Uterus (tissue), 4 donors: ENCODE measurements at places on chromosomes 1 and 21. TPM values are rescaled to one million over a fixed set of nuclear protein-coding genes. Genes with fewer than 3 reads are reported as not detected.

- peak overlapping the region; percentile 67 for H3K4me3 ChIP-seq
- no peaks in the 10 kb centered on the region for H3K4me1 ChIP-seq
Observed at GRCh38 chr1:39080831-39081270, 54.7 kb downstream of the NDUFS5 start.

GRCh38 chr1:167927046-167927754, 9.3 kb upstream of the DCAF6 start:
- H3K4me3 ChIP-seq, result no peak overlapping the region
- no peak for DNase-seq
- H3K27me3 ChIP-seq, result no peaks in the 10 kb centered on the region
- H3K4me1 ChIP-seq, result no peaks in the 10 kb centered on the region

DNA sequence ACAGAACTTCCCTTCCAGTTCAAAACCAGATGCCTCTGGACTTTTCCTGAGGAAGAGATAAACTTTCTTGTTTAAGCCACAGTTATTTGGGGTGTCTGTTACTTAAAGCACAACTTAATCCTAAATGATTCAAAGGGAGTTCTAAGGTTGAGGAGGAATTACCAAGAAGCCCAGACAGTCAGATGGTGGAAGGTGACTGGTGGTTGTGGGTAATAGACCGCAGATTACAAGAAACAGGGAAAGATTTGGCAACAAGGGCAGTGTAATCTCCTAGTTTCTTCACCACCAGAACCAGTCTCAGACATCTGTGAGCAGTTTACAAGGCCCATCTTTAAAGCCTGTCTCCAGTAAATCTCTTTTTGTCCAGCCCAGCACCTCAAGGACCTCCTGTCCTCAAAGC, 130.1 kb upstream of the CTTNBP2NL start:
- no peak for DNase-seq
- H3K36me3 ChIP-seq, result no peaks in the 10 kb centered on the region
- peak overlapping the region; percentile 5 for H3K27ac ChIP-seq
- H3K4me1 ChIP-seq, result no peaks in the 10 kb centered on the region
- no peak overlapping the region for H3K4me3 ChIP-seq
- no peaks in the 10 kb centered on the region for H3K27me3 ChIP-seq

- H3K4me3 ChIP-seq, result no peak overlapping the region
- H3K27me3 ChIP-seq, result no peaks in the 10 kb centered on the region
- no peak for DNase-seq
- no peak overlapping the region for H3K27ac ChIP-seq
Observed at GRCh38 chr21:31410499-31411131, 66.6 kb upstream of the TIAM1 start.

- H3K4me1 ChIP-seq, result no peaks in the 10 kb centered on the region
- H3K27me3 ChIP-seq, result no peaks in the 10 kb centered on the region
- H3K27ac ChIP-seq, result no peak overlapping the region
- DNase-seq, result no peak
- H3K4me3 ChIP-seq, result no peak overlapping the region
- no peaks in the 10 kb centered on the region for H3K36me3 ChIP-seq
Observed at GRCh38 chr21:18089786-18090185, 154.8 kb upstream of the CHODL start.

- peak; percentile 79 for DNase-seq
- H3K4me3 ChIP-seq, result no peak overlapping the region
- H3K4me1 ChIP-seq, result no peaks in the 10 kb centered on the region
- no peak overlapping the region for H3K27ac ChIP-seq
- H3K36me3 ChIP-seq, result no peaks in the 10 kb centered on the region
Observed at GRCh38 chr1:23544444-23545389, 13.7 kb upstream of the E2F2 start.

GRCh38 chr1:12369258-12369657, 139.4 kb downstream of the VPS13D start:
- no peaks in the 10 kb centered on the region for H3K4me1 ChIP-seq
- no peak overlapping the region for H3K27ac ChIP-seq
- H3K27me3 ChIP-seq, result no peaks in the 10 kb centered on the region
- no peak for DNase-seq
- H3K36me3 ChIP-seq, result no peaks in the 10 kb centered on the region

The MR1 gene
- 29.7 TPM for total RNA-seq

The KRTAP19-2 gene
- total RNA-seq, result not detected

The OR6N1 gene
- not detected for total RNA-seq

The KLHDC9 gene
- total RNA-seq, result 0.51 TPM

The HSD3B1 gene
- total RNA-seq, result not detected

The FHAD1 gene
- 1.1 TPM for total RNA-seq
